Peyer's patch (tissue), 4 donors: ENCODE measurements at places on chromosomes 16 and 17. TPM values are rescaled to one million over a fixed set of nuclear protein-coding genes. Genes with fewer than 3 reads are reported as not detected.

- no peak for DNase-seq
These were observed 4.7 kb downstream of the PAFAH1B1 start for GRCh38 chr17:2598166-2598565.

DNA sequence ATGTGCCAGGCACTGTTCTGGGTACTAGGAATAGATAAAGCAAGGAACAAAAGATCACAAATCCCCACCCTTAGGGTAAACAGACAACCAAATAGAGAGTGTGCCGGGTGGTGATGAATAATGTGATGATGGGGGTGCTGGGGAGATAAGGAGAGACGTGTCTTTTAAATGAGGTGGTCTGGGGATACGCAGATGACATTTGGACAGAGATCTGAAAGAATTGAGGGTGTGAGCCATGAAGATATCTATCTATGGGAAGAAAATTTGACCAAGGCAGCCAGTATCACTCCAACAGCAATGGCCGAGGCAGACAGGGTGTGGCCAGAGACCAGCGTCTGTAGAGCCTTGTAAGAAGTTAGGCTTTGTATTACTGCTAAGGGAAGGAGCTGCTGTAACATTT lies 165.3 kb downstream of the MRTFB start:
- no peak for DNase-seq

DNA sequence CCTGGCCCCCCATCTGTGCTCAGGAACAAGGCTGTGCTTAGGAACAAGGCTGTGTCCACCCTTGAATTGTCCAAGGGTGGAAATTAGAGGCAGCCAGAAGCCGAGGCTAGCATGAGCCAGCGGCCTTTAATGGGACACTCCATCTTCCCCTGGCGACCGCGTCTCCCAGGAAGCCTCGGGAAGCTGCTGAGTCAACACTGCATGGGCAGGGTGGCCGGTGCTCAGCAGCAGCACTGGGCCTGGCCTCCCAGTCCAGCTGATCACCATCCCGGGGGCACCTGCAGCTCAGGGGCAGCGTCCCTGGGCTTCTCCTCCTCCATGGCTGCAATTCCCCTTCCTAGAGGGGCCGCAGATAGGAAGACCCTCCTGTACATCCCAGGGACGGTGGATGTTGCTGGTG lies 180.8 kb downstream of the ENGASE start:
- no peak for DNase-seq

DNA sequence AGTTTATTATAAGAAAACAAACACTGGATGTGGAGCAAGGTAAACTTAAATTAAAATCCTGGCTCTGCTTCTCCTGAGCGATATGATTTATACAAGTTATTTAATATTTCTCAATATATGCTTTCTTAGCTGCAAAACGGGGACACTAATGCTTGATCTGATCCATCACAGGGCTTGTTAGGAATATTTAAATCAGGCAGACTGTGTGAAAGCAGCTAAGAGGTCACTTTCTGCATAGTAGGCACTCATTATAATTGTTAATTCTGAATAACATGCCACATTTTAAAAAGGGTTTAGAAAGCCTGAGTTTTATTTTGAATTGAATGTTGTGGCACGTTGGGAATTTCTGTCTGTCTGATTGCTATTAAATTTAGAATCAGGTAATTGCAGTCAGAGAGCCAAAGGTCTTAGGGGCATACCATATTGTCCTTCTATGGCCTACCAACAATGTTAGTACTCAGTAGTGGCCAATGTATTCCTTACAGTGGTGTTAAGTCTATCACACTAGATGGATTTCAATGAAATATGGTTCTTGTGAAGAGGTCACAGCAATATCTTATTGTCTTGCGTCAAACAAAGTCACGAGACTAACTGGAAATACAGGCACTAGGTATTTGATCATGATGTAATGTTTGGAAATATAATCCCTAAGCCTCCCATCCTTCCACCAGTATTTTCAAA lies 890.0 kb upstream of the CDH8 start:
- no peak for DNase-seq

DNA sequence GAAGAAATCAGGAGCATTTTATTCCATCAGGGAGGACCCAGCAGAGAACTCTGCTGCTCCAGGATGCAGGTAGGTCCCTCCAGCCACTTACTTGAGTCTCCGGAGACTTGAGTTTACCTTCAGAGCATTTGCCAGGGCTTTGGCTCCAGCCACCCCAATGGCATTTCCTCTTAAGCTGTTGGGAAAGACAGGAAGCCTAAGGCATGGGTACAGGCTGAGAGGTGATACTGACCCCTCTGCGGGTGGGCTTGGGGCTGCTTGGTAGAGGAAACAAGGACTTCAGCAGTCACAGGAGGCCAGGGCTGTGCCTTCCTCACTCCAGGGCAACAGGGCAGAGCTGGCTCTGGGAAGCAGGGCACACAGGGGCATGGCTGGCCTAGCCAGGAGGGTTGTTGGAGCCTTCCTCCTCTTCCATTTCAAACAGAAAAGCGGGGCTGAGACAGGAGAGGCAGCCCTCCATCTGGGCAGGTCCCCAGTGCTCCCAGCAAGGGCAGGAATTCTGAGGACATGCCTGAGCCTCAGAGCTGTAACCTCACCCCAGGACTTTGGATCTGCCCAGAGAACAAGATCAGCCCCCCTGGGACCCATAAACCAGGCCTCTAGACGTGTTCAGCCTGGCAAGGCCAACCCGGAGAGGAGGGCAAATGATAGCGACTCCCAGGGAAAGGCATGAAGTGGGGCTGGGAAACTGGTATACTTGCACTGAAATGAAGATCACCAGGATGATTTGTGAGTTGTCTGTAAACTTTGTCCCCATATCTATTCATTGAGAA lies 34.4 kb downstream of the NLRC3 start:
- no peak for DNase-seq

- no peak for DNase-seq
These were observed 1.2 kb upstream of the BCO1 start for GRCh38 chr16:81237282-81237681.

DNA sequence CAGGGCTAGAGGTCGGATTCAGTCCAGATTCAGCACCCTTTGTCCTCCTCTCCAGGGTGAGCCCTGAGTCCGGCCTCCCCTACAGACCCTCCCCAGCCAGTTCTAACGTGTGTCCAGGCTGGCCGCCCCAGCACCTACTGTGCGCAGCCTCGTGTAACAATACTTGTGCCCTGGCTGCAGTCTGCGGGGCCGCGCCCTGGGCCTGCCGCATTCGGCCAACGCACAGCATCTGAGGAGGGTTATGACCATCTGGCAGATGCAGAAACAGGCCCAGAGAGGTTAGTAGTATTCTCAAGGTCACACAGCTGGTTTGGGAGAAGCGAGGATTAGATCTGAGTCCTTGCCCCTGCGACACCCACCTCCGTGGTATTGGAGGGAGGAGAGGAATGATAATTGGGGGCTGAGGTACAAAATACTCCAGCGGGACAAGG lies 968 bp downstream of the RIPOR1 start:
- peak; percentile 50 for DNase-seq

Gene DCTPP1
- 33.3 TPM for total RNA-seq
